ENCODE measurements at places on chromosomes 13 and 19. TPM values are rescaled to one million over a fixed set of nuclear protein-coding genes. Genes with fewer than 3 reads are reported as not detected.

Gene THSD1
- 2.6 TPM for total RNA-seq

Gene KISS1R
- not detected for total RNA-seq

Gene ONECUT3
- total RNA-seq = not detected

Gene PRSS57
- not detected for total RNA-seq

Gene CEACAM16
- not detected for total RNA-seq
